ENCODE measurements at places on chromosomes 3 and 15.

DNA sequence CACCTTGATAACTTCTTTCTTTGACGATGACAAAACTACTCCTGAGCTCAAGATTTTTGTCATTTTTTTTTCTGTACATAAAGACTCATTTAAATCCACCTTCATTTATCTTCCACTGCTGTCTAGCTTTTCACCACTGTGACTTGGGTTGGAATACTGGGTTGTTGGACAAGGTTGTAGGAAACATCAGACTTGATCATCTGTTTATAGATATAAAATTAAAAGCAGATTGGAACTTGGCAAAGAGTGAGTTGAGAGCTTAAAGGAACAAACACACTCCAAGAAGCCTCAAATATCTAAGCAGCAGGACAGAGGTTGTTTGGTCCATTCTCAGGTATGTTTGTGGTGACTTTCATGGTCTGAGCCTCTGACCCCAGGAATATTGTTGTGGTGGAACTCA, 141.7 kb upstream of the NDN start:
- no peak for DNase-seq

DNA sequence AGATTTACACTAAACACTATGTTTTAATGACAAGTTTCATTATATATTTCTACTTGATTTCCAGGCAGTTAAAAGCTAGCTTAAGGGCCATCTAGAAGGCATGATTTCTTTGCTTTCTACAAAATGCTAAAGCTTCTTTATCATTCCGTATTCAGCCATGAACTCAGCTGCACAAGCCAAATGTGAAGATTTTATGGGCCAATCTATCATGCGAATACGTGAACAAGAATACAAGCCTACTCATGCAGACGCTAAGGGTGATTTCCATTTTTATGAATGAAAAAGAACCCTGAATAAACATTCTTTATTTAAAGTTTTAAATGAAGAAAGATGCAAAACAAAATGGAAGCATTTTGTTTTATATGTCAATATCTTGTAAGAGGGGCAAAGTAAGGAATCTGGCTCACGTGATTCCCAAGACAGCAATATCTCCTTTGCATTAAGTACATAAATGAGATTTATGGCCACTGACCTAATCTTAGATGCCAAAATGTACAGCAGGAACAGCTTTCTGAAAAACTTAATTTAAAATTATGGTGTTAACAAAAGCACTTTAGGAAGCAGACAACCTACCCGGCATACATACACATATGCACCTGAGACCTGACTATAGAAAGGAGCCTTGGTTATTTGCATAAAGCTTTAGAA, 215.8 kb downstream of the DPH6 start:
- DNase-seq, result no peak

- no peak for DNase-seq
Measured at GRCh38 chr3:134610432-134611385, 40.1 kb downstream of the KY start.

- DNase-seq, result no peak
Measured at GRCh38 chr3:183064475-183064874, 34.8 kb downstream of the MCCC1 start.

- DNase-seq, result no peak
Measured at GRCh38 chr3:185251272-185251671, 2.6 kb downstream of the EHHADH start.
